ENCODE measurements at places on chromosomes 11 and 22.

DNA sequence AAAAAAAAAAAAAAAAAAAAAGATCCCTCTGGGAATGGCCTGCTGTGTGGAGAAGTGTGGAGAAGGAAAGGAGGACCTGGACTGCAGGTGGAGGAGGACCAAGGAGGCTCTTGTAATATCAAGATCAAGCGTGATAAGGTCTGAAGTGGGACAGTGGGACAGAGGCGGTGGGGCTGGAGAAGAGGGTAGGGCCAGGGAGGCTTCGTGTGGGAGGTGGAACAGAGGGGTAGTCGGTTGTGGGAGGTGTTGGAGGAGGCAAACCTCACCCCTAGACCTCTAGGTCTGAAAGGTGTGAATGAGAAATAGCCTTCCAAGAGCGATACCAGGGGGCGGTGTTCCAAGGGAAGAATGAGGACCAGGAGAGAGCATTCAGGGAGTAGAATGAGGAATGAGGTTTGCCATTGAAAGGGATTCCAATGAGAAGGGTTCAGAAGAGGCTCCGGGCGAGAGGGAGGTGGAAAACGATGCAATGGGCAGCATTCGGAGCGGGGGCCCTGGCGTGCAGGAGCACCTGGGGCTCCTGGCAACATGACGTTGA is 44.2 kb downstream of the MCHR1 start:
- DNase-seq, result no peak

DNA sequence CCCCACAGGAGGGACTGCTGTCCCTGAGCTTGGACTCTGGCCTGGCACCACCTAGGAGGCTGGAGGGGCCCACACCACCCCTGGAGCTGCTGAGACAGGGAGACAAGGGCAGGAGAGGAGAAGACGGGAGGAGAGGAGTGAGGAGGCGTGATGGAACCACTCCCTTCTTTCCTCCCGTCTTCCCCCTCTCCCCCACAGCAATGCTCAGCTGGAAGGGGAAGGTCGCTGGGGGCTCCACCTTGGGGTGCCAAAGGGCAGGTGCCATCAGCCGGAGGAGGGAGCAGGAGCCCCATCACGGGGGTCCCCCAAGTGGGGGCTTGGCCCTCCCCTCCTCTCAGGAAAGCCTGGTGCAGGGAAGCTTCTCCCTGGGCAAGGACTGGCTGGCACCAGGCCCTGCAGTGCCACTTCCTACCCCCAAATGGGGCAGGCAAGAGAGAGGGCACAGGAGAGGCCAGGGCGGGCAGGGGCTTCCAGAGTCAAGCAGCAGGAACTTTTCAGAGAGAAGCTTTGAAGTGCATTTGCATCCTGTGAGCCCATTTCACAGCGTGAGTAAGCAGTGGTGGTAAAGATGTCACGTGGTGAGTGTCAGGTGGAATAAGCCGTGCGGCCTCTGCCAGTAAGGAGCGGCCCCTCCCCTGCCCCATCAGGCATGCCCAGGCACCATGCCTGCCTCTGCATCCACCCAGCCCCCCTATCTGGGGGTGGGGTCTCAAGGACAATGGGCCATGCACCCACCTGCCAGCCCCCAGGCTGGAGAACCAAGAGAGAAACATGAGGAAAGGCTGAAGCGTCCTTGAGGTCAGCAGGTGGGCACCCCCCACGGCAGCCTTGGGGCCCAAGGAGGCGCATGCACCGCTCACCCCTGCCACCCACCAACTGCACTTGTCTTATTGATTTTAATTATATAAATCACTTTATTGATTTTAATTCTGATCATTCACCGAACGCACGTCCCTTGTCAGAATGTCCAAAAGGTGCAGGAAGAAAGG is 4.9 kb downstream of the IGF2 start:
- no peak for DNase-seq

GRCh38 chr11:2512431-2513407 is 67.9 kb downstream of the KCNQ1 start:
- peak; percentile 47 for DNase-seq

- peak; percentile 16 for DNase-seq
Observed at GRCh38 chr11:45648931-45649330, 16.5 kb downstream of the CHST1 start.

- DNase-seq, result no peak
Observed at GRCh38 chr11:19980388-19980787, 179.9 kb downstream of the DBX1 start.
